ENCODE measurements at places on chromosomes 16 and 17.

DNA sequence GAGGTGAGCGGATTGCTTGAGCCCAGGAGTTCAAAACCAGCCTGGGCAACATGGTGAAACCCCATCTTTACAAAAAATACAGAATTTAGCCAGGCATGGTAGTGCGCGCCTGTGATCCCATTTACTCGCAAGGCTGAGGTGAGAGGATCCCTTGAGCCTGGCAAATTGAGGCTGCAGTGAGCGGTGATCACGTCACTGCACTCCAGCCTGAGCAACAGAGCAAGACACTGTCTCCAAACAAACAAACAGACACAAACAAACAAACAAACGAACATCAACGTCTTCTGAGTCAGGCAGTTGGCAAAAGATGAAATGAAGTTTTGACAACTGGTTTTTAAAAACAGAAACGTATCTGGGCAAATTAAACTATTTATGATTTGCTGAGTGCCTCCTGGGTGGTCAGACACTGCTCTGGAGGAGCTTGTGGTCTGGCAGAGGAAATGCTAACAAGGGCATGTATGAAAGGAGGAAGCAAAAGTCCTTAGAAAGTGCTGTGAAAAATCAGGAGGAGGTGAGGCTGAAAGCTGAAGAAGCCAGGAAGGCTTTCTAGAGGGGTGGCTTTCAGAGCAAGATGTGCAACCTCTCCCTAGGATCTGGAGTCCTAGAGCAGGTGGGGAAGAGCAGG lies 10.2 kb upstream of the KRT20 start:
- no peak for DNase-seq

DNA sequence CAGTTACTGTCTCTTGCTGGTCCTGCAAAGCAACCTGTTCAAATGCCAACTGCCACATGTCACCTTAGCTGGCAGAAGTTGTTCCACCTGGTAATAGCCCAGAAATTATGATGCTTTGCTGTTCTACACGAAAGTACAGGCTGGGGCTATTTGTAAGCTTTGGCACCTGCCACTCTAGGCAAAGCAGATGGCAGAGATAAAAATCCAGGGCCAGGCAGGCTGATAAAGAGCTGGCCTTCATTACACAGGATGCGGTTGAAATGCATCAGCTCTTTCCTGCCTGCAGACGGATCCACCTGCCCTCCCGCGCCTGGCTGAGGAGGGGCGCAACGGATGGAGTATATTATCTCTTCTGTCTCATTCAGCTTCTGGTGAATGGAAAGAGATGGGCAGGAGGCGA lies 29.3 kb upstream of the KDM8 start:
- DNase-seq, result peak; percentile 29

DNA sequence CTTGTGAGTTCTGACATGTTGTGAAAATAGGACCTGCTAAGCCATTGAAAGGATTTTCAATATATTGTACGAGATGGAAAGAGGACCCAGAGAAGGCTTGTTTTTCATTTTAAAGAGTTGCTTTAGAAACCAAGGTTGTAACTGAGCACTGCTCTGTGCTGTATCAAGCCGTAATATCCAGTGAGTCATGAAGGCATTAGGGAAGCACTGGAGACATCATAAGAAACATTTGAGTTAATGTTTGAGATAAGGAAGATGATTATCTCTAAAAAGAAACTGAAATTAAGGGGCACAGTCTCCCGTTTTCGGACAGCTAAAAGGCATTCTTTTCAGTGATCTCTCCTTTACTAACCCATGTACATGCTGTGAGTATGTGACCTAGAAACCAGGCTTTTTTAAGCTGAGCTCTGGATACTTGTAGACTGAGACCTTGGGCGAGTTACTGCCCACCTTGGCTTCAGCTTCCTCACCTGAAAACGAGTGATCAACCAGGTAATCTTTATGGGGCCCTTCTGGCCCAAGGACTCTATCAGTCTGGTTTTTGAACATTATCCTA lies 149.2 kb upstream of the TBX2 start:
- DNase-seq, result no peak

DNA sequence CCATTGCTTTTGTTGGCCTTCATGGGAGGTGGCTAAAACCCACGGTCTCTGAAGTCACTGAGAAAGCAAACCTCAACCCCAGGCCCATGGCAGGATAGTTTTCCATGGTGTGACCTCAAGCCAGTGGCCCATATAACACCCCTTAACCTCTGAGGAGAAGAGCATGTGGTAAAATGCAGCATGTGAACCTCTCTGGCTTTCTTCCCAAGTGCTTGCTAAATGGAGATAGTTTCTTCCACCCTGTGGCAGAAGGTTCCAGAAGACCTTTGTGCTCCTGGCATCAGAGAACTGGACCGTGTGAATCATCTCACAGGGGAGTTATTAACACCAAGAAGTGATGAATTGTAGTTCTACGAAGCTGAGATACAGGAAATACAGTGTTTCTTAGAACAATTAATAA lies 47.3 kb downstream of the MYOCD start:
- no peak for DNase-seq

DNA sequence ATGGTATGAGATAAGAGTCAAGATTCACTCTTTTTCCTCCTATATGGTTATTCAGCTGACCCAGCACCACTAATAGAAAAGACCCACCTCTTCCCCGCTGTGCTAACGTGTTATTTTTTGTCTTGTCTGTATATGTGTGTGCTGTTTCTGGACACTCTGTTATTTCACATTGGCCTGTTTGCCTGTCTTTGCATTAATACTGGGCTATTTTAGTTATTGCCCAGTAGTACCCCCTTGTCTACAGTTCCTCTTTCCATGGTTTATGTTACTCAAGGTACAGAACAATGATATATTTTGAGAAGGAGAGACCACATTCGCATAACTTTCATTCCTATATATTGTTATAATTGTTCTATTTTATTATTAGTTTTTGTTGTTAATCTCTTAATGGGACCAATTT lies 74.0 kb upstream of the SIAH1 start:
- DNase-seq, result no peak

- DNase-seq, result no peak
These were observed 24.5 kb downstream of the PIK3R5 start for GRCh38 chr17:8940866-8941471.

DNA sequence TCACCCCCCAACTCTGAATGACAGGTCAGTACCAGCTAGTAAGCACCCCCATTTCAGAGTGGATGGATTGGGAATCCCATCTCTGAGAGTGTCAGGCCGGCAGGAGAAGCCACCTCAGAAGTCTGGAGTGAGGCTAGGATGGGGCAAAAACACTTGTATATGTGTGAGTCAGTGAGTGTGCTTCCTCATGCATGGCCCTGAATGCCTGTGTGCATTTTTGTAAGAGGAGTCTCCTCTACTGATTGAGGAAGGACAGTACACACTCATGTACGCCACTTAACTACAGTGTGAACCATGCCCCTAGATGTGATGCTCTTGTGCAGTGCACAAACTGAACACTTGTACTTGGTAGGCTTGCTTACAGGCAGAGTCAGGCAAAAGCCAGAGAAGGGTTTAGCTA lies 22.3 kb upstream of the NAGS start:
- no peak for DNase-seq

DNA sequence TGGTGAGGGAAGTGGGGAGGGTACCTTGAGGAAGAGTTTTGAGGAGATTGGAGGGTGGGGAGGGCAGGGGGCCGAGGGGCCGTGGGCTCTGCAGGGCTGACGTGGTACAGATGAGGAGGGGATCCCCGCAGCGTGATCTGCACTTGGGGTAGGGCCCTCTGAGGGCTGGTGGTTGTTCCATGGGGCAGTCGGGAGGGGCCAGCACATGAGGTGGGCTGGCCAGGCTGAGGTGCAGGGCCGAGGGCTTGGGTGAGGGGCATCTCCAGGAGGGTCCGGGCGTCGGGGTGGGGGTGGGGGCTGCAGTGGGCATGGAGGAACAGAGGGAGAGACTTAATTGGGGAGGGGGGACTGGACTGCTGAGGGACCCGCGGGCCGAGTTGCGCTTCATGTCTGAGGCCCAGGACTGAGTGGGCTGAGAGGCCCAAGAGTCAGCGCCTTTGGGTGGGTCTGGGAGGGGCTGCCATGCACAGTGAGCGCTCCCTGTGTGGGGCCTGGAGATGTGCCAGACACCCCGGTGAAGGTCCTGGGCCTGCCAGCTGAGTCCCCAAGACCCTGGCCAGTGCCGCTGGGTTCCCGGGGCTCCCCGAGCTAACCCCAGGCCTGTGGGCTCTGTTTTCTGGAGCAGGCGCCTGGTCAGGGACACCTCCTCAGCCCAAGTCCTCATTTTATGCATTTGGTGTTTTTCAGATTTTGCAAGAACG lies 13.3 kb downstream of the PRSS27 start:
- DNase-seq, result no peak

DNA sequence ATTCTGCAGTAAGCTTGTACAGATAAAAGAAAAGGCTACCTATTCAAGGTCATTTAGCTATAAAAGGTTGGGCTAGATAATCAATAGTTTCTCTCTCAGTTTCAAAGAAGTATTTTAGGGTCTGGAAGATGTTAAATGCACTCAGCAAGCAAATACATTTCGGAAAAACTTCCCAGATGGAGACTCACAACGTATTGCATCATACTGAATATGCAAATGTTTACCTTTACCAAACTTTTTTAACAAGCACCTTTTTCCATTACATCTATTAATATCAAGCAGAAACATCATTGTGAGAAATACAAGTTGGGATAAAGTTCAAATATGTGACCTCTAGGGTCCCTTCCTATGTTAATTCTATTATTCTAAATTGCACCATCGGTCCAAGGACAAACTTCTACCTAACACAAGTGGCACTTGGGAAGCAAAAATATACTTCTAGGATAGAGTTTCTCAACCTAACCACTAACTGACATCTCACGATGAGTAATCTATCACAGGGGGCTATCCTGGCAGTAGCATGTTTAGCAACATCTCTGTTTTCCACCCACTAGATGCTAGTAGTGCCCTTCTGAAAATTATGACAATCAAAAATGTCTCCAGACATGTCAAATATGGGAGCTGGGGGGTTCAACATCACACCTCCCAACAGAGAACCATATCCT lies 14.5 kb downstream of the KANSL1 start:
- no peak for DNase-seq

GRCh38 chr16:31382485-31383161 lies 10.5 kb upstream of the ITGAD start:
- peak; percentile 43 for DNase-seq
